Hematopoietic multipotent progenitor cell treated with erythropoietin and hydrocortisone succinate and interleukin-3 and kit ligand, for 17 days (in vitro differentiated cells): ENCODE measurements at places on chromosomes 2 and 18.

- no peak for DNase-seq
Measured at GRCh38 chr2:165544897-165545296, 75.4 kb downstream of the CSRNP3 start.

DNA sequence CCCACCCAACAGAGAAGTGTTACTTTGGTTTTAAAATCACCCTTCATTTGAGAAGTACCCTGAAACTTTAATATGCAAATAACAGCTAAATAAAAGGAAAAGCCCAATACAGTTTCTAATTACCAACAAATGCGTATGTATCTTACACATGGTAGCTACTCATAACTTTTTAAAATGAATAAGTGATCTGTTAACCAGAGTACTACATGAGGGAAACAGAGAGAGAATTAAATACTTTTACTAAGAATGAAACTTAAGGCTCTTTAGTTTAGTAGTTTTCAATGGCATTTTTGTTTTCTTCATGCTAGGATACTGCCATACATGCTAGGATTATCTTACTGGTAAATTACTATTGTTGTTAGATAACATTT is 39.1 kb upstream of the NABP1 start:
- no peak for DNase-seq

DNA sequence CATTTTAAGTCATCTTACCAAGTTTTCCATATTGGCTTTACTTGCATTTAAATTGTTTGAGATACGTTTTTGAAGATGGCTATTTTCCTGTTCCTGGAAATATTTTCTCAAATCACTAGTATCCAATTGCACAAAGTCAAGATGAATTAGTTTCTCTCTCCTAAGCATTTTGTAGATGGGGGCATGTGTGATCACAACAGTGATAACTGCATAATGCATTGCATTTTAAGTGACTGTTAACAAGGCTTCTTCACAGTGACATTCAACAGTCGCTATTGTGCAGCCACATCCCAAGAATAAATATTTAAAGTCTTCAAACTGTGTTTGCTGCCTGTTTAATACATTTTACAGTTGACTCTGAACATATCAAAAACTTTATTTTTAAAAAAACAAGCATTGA is 694.2 kb upstream of the CDH7 start:
- DNase-seq: no peak

GRCh38 chr2:152049541-152049940 is 49.3 kb downstream of the CACNB4 start:
- DNase-seq: no peak

DNA sequence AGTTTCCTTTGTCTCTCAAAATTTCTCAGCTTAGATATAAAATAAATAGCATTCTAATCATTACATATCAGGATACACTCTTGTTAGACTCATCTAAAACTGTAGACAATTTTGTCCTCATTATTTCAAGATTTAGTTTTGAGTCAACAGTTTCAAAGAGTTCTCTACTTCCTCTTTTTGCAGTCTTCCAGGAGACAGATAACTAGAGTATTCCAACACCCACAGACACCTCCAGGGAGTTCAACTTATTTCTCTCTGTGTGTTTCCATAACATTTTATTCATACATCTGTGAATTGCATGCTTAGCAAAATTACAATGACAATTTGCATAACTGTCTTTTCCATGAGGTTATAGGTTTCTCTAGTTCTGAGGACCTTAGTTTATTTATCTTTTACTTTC is 166.6 kb upstream of the HNMT start:
- no peak for DNase-seq

DNA sequence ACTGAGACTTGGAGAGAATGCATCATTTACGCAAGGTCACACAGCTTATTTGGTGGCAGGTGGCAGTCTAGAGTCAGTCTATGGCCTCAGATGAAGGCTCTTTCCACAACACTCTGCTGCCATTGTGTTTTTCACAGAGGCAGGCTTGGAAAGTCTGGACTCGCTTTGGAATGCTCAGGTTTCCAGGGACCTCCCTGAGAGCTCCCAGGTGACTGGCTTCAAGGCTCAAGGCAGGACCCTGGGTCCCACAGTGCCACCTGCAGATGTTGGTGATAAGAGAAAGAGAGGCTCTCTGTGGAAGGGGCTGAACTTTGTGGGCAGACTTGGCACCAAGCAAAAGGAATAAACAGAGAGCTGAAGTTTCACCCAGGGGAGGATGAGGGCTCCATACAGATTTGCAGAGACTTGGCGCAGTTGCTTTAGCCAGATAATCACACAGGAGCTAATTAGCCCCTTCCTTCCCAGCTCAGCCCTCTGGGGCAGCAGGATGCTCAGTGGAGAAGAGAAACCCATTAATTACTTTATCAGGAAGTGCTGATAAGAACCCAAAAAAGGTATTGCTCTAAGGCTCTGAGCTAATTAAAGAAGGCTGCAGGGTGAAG is 103.5 kb downstream of the LBH start:
- peak; percentile 34 for DNase-seq

- DNase-seq: no peak
Measured at GRCh38 chr2:26811261-26811660, 25.4 kb downstream of the CENPA start.

GRCh38 chr18:60247103-60247502 is 125.5 kb downstream of the MC4R start:
- DNase-seq: no peak

GRCh38 chr2:64348386-64349130 is 105.4 kb upstream of the LGALSL start:
- DNase-seq: no peak

DNA sequence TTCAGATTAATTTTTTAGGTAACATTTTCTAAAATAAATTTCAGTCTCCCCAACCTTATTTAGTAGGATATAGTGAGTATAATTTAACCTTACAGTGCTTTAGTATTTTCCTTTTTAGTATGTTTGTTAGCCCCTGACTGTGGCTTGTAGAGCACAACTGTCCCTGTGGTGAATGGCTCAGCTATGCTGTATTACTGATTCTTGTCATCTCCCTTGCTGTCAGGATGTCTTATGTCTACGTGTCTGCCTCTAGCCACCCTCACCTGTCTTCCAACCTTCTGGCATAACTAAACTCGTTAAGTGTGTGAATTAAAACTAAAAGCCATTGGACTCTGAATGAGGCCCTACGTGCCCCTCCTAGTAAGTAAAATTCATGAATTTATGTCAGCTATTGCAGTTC is 18.4 kb downstream of the MRPS9 start:
- no peak for DNase-seq

DNA sequence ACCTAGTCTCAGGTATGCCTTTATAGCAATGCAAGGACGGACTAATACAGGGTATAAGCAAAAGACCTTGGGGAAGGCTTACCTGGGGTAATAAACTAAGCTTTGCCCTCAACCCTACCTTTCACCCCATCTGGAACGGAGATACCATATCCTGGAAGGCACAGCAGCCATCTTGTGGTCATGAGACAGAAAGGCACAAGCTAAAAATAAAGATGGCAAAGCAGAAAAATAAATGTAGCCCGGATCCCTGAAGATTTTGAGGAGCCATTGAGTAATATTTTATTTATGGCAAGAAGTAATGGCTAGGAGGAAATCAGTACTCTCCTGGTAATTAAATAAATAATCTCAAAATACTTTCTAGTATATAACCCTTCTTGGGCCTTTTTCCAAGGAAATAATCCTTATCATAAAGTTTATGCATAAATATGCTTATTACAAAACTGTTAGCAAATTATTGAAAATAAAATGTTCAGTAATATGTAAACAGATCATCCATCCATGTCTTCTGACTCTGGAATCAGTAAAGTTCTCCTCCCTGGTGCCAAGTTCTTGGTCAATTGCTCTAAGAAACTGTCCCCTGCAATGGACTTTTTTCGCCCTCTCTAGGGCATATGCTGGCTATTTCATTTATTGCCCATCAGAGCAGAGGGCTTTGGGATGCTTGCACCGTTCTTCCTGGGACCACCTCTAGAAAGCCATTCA is 198.7 kb downstream of the SPP2 start:
- no peak for DNase-seq

- peak; percentile 36 for DNase-seq
Measured at GRCh38 chr18:32552421-32553030, 81.8 kb upstream of the GAREM1 start.

DNA sequence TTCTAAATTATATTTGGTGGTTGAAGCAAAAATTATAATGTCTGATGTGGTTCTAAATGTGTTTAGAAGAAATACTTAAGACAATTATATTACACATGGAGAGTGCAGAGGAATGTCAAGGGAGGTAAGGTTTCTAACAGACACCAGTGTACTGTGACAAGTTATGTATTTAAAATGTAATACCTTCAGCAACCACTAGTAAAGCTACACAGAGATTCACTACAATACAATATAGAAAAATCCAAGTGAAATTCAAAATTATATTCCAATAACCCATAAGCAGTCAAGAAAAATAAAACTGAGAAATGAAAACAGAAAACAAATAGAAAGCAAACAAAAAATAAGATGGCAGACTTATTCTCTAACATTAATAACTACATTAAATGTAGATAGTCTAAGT is 249.5 kb upstream of the KLHL14 start:
- DNase-seq: no peak

- DNase-seq: no peak
Measured at GRCh38 chr2:109029490-109030201, 40.6 kb upstream of the EDAR start.

DNA sequence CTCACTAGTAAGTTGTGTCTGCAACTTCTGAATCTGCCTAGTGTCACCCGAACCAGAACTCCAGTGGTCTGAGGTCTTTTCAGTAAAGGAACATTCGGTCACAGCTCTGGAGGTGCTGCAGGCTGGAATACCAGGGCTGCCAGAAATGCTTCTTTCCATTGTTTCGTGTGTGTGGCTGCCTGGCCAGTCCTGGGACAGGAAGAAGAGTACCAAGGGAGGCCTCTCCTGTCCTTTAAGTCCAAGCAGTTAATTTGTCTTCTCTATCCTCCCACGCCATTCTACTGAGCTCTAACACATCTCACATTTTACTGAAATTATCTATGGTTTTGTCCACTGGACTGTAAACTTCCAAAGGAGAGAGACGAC is 196.0 kb downstream of the LNPK start:
- no peak for DNase-seq

- DNase-seq: no peak
Measured at GRCh38 chr2:101038455-101039255, 36.6 kb downstream of the RPL31 start.

GRCh38 chr18:45071956-45072355 is 391.3 kb downstream of the SETBP1 start:
- no peak for DNase-seq

DNA sequence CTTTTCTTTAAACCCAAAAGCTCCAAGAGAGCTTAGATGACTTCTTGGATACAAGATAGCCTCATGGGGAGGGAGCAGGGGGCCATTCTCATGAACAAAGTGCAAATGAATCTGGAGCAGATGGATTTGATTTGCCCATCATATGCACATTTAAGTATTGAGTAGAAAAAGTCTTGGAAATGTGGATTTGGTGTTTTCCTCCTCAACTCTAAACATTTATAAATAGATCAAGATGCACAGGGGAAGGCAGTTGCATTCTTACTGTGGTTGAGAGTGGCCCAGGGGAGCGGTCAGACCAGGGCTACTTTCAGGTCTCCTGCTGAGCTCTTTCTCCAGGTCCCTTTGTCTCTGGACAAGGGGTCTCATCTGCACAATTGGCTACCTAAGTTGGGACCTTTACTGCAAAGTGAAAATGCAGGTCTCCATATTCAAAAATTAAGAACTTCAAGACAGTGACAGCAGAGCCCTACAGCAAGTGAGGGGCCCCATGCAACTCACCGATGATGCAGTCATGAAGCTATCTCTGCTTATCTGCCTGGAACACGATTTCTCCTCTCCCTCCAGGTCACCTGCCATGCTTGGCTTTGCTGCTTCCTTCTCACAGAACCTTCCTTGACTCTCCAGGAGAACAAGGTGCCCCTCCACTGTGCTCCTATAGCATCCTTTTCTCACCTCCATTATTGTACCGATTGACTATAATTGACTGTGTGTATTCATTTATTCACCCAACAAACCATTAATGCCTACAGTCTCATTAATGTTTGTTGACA is 145.4 kb downstream of the LPIN1 start:
- DNase-seq: no peak

DNA sequence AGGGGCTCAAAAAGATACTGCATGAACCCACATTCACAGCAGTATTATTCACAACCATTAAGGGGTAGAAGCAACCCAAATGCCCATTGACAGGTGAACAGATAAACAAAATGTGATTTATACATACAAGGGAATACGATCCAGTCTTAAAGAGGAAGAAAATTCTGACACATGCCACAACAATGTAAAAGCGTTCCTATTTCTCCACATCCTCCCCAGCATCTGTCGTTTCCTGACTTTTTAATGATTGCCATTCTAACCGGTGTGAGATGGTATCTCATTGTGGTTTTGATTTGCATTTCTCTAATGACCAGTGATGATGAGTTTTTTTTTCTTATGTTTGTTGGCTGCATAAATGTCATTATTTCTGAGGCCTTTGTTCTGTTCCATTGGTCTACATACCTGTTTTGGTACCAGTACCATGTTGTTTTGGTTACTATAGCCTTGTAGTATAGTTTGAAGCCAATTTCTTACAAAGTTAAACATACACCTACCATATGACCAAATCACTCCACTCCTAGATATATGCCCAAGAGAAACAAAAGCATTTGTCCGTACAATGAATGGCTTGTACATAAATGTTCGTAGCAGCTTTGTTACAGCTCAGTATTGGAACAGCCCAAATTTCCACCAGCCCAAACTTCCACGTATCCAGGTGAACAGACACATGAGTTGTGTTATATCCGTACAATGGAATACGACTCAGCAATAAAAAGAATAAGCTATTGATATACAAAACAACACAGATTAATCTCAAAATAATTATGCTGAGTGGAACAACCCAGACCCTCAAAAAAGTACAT is 85.1 kb downstream of the TMEM131 start:
- DNase-seq: no peak

DNA sequence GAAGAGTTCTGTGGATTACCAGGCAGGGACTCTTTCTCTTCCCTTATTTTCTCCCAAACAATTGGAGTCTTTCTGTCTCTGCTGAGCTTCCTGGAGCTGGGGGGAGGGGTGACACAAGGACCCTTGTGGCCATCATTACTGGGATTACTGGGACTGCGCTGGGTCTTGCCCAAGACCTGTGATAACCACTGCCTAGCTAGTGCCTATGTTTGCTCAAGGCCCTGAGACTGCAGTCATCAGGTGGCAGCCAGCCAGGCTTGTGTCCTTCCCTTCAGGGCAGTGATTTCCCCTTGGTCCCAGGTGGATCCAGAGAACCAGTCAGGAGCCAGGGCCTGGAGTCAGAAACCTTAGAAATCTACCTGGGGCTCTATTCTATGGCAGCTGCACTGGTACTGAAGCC is 355.6 kb downstream of the PARD3B start:
- DNase-seq: no peak

- DNase-seq: no peak
Measured at GRCh38 chr2:236081171-236081570, 87.0 kb downstream of the GBX2 start.

GRCh38 chr2:48914477-48915089 is 159.1 kb upstream of the LHCGR start:
- DNase-seq: no peak
